Stimulated activated CD4-positive, alpha-beta T cell treated with anti-CD3 and anti-CD28 coated beads, Interleukin-15, amount 100 ng/mL, for 1 hour (primary cell): ENCODE measurements at places on chromosomes 13 and 19.
A peak's percentile ranks its signal among the peaks of the same experiment; 100 is the strongest.

DNA sequence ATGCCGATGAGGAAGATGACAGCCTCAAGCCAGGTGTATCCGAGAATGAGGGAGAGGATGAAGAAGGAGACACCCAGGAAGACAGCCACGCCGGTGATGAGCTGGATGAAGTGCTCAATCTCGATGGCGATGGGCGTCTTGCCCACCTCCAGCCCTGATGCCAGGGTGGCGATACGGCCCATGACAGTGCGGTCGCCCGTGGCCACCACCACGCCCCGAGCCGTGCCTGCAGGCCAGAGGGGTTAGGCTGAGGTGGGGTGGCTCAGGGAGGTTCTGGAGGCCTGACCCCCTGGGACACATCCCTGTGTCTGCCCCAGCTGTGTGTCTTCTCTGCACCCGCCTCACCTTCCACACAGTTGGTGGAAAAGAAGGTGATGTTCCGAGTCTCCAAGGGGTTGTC, 9.1 kb downstream of the ATP1A3 start:
- DNase-seq = no peak

DNA sequence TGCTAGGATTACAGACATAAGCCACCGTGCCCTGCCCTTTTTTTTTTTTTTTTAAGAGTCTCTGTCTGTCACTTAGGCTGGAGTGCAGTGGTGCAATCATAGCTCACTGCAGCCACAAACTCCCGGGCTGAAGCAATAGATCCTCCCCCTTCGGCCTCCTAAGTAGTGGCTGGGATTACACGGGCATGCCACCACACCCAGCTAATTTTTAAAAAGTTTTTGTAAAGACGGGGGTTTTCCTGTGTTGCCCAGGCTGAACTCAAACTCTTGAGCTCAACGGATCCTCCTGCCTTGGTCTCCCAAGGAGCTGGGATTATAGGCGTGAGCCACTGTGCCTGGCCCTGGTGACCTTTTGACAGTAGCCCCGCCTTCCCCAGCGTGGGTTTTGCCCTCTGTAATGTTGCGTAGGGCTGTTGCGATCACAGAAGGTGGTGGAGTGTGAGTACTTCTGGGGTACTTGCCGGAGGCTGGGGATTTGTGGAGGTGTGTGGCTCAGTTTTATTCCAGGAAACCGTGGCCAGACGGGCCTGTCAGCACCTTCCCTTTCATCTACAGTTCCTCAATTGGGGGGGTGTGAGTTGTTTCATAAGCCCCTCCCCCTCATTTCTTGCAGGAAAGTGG, 11.6 kb upstream of the RETN start:
- DNase-seq = no peak

GRCh38 chr13:93562676-93563075, 336.1 kb downstream of the GPC6 start:
- no peak for DNase-seq

GRCh38 chr19:5324947-5325346, 15.7 kb downstream of the PTPRS start:
- DNase-seq = no peak

GRCh38 chr19:40831502-40832430, 18.5 kb downstream of the CYP2A6 start:
- DNase-seq = no peak

DNA sequence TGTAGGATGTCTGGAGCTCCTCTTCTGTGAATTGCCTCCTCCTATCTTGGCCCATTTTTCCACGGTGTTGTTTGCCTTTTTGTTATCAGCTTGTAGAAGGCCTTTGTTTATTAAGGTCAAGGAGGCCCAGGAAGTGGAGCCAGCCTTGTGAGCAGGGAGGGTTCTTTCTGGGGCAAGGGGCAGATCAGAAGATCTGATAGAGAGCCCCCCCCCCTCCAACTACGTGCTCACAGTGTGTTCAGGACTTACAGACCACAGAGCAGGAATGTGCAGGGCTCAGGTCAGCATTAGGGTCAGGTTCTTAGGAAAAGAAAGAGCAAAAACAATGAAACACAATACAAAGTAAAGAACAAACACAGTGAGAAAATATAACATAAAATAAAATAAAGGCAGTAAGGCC, 59.4 kb downstream of the CCNE1 start:
- DNase-seq = no peak

- no peak for DNase-seq
These were observed 258.3 kb downstream of the ZNF536 start for GRCh38 chr19:30630289-30631032.

- no peak for DNase-seq
These were observed 53.5 kb upstream of the SOX21 start for GRCh38 chr13:94765814-94766213.

- no peak for DNase-seq
These were observed 3.1 kb upstream of the MYDGF start for GRCh38 chr19:4673216-4673615.

DNA sequence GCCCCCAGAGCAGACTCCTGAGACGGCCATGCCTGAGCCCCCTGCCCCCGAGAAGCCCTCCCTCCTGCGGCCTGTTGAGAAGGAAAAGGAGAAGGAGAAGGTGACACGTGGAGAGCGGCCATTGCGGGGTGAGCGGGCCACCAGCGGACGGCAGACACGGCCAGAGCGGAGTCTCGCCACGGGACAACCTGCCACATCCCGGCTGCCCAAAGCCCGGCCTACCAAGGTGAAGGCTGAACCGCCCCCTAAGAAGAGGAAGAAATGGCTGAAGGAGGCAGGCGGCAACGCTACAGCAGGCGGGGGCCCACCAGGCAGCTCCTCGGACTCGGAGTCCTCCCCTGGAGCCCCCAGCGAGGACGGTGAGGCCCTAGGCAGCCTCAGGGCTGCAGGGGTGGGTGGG, 24.1 kb downstream of the RRAS start:
- no peak for DNase-seq

DNA sequence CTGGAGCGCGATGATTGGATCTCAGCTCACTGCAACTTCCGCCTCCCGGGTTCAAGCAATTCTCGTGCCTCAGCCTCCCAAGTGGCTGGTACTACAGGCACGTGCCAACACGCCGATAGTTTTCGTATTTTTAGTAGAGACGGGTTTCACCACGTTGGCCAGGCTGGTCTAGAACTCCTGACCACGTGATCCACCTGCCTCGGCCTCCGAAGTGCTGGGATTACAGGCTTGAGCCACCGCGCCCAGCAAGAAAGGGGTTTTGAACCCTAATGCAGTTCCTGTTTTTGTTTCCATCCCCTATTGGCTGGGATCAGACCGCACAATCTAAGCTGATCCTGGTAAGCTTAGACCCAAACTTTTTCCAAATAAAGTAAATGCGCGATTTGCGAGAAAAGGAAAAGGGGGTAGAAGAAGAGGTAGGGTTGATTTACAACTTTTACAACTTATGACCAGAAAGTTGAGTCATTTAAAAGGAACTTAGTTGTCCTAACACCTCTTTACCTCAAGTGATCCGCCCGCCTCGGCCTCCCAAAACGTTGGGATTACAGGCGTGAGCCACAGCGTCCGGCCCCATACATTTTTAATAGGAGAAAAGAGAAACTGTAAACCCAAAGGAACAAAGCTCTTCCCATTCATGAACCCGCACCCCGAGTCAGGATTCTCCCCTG, 764 bp downstream of the ZNF626 start:
- DNase-seq = no peak

- no peak for DNase-seq
These were observed 21.7 kb downstream of the AKAP8 start for GRCh38 chr19:15357906-15358305.

DNA sequence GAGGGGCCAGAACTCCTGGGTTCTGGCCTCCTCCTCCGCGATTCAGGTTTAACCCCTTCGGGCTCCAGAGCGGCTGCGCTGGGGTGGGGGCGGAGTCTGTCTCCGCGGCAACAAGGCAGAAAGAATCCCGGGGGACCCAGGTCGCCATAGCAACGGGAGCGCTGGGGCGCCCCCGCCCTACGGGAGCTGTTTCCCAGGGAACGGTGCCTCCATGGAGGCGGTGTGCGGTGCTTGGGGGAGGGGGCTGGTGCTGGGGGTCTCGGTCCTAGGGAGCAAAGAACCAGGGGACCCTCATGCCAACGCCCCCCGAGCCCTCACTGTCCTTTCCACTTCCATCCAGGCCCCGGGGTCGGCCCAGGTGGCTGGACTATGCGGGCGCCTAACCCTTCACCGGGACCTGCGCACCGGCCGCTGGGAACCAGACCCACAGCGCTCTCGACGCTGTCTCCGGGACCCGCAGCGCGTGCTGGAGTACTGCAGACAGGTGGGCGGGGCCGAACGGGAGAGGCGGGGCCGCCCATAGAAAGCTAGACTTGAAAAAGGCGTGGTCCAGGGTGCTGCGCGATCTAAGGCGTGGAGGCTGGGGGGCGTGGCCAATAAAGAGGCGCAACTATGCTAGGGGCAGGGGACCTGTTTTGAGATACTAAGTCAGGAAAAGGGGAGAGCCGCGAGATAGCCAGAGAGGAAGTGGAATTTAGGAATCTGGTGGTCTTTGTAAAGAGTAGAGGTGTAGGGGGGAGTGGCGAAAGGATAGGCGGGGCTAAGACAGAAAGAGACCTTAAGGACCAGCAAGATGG, 1.2 kb downstream of the APLP1 start:
- DNase-seq = peak; percentile 60

DNA sequence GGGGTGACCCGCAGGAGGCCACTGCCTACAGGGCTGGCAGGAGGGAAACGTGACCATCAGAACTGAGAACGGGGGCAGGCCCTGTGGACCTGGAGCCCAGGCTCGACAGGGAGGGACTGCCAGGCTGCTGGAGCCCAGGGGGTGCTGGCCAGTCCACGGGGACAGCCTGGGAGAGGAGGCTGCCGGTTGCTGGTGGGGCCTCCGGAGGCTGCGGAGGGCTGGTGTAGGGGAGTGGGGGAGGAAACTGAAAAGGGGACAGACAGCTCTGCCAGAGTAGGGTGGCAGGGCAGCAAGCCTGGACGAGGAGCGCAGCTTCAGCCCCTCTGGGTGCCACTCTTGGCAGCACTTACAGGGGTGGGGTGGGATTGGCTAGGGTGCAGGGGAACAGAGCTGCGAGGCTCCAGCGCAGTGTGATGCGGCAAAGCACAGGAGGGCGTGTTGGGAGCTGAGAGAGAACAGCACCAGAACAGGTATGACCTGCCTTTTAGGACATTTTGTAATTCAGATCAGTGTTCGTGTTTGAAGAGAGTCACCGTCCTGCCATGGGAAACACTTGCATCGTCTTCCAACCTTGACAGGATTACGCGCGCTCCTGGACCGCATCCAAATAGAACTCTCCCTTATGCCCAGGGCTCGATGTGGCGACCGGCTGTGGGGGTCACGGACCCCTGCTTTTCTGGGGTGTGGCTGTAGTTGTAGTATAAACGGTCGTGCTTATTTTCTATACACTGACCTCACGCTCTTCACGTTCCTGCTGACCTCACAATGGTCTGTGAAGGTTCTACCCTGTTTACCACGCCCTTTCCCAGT, 19.9 kb upstream of the ARHGEF7 start:
- no peak for DNase-seq

DNA sequence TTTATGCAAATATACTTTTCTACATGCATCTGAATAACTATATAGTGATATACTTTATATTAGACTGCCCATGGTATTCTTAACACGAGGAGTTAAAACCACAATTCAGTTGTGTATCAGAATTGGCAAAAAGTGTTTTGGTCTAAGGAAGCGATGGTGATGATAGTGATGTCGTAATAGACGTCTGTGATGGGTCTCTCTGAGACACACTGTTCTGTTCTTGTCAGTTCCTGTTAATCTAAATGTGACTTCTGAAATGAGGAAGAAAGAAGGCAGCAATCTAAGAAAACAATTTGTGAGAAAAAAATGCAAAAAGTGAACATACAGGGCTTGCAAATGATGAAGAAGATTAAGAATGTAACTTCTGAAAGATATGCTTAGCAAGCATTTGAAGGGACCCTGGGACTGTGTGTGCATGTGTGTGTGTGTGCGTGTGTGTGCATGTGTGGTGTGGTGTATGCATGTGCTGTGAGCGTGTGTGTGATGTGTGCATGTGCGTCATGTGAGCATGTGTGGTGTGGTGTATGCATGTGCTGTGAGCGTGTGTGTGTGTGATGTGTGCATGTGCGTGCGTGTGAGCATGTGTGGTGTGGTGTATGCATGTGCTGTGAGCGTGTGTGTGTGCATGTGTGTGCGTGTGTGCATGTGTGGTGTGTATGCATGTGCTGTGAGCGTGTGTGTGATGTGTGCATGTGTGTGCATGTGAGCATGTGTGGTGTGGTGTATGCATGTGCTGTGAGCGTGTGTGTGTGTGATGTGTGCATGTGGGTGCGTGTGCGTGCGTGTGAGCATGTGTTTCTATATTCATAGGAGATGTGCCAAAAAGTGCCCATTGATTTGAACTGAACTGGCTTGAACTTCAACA, 131.8 kb downstream of the IRS2 start:
- DNase-seq = no peak

DNA sequence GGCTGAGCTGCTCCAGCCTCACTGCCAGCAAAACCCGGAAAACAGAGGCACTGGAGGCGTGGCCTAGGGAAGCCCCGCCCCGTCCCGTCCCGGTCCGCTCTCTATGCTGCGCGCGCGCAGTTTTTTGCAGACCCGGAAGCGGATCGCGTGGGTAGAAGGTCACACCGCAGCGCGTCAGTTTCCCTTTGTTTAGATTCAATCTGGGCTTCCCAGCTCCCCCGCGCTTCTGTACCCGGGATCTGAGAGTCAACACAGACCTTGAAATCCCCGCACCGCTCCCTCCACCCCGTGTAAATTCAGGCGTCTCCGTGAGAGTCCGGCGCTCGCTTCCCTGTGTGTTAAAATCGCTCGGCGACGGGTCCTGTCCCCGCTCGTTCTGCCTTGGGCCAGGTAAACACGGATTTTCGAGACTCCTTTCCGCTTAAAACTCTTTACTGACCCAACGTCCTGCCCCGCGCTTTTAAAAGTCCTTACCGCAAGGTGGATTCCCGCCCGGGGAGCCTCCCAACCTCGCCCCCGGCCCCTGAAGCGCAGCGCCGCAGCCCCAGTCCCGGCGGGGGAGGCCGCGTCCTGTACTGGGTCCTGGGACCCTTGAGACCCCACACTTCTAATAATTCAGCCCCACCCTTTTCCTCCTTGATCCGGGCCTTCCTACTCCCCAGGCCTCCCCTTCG, at the start of gene ZNF610:
ZNF610 (plus strand) TSS at position 127 of the 674 bp plus-strand sequence. CDS start 12,930 bp downstream, outside the sequence.
- peak; percentile 77 for DNase-seq

GRCh38 chr13:95155093-95155492, 146.2 kb downstream of the ABCC4 start:
- DNase-seq = no peak

DNA sequence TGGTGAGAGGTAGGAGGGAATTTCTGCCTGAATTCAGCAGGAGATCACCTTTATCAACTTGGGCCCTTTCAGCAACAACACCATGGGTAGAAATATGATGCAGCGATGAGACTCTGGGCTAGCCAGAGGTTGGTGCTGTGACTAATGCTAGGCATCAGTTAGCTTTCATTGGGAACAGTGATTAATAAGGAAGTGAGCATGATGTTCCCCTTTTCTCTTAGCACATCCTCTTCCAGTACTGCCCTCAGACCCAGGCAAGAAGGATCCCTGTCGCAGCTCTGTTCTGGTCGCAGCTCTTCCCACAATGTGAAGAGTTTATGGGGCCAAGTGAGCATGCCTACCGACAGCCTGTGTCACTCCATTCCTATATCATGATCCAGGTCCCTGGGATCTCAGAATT, 100.5 kb downstream of the FLT1 start:
- no peak for DNase-seq

GRCh38 chr19:45195764-45196163, 17.2 kb downstream of the BLOC1S3 start:
- DNase-seq = no peak
